SIG-M5 (cell line): ENCODE measurements at places on chromosomes 2 and 18.

DNA sequence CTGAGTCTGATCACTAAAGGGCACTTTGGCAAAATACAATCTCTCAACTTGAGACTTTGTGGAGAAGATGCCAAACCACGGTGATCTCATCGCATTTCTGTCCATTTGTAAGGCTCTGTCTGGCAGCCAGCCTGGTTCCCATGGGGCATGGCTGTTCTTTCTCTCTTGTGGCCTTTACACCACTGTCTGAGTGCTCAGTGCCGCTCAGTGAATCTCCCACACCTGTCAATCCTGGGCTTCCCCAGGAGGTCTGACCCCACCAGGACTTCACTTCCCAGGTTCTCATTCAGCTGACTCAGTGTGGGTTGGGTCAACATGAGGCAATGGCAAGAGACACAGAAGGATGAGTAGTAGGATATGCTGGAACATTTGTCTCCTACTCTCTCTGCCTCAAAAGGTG is 96.8 kb upstream of the TRIB2 start:
- no peak for DNase-seq

DNA sequence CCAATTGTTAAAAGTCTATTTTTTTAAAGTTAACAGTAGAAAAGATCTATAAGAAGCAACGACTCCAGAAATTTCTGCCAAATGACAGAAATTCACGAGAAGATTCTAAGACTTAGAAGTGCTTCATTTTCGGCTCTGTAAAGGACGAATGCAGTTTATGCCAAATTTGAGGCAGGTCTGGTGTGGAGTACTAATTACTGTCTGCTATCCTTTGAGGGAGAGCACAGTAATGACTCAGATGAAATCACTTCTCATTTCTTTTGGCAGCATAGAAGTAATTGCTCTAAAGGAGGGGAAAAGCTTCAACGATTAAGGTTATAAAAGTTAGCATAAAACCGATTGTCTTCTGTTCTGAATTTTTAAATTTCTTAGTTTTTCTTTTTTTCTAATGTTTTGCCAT is 11.4 kb downstream of the G6PC2 start:
- DNase-seq, result no peak

DNA sequence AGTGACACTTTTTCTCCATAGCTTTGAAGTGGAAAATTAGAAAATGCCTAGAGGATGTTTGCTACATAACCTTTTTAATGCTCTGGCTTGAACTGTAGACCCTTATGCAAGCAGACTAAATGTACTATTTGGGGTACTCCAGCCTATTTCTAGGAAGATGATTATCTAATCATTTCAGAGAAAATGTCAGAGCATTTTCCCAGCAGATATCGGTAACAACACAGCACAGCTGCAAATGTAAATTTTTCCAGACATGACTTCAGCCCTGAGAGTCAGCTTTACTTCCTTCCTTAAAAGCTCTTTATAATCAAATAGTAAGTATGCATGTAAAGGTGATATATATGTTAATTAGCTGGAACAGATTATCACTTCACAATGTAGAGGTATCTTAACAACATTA is 1647.1 kb downstream of the SUCLG1 start:
- no peak for DNase-seq

DNA sequence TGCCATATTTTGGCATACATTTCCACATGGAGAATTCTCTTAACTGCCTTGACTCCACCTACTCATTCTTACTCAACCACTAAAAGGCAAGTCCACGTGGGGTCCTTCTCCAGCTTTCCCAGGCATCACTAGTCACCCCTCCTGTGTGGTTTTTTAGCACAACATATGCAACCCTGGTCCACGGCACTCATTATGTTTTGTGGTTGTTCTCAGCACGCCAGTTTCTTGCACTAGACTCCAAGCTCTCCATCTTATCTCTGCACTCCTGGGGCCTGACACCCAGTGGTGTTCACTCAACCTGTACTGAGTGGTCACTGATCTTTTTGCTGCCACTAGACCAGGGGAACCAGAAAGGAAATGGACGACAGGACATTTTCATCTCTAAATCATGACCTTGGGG is 18.0 kb downstream of the MARCHF4 start:
- no peak for DNase-seq

GRCh38 chr2:181781078-181781786 is 100.9 kb upstream of the NEUROD1 start:
- DNase-seq, result peak; percentile 15

GRCh38 chr2:14256890-14257289 is 375.6 kb upstream of the LRATD1 start:
- no peak for DNase-seq

GRCh38 chr2:45005261-45006002 is 3.8 kb downstream of the SIX2 start:
- DNase-seq, result no peak

GRCh38 chr2:23238011-23238657 is 146.8 kb upstream of the KLHL29 start:
- no peak for DNase-seq

DNA sequence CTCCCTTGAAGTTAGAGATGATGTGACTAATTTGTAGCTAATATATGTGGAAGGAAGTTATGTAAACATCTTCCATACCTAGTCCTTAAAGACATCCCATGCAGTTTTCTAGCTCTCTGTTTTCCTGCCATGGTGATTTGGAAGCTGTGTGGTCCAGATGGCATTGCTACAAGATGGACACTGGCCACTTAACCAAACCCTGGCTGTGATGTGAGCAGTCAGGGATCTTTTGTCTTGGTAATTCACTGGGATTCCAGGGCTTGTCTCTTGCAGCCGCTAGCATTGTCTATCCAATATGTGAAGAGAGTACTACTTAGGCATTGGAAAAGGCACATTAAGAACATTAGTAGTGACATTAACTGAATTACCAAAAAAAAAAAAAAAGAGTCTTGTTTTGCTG is 139.9 kb upstream of the DOCK10 start:
- no peak for DNase-seq

DNA sequence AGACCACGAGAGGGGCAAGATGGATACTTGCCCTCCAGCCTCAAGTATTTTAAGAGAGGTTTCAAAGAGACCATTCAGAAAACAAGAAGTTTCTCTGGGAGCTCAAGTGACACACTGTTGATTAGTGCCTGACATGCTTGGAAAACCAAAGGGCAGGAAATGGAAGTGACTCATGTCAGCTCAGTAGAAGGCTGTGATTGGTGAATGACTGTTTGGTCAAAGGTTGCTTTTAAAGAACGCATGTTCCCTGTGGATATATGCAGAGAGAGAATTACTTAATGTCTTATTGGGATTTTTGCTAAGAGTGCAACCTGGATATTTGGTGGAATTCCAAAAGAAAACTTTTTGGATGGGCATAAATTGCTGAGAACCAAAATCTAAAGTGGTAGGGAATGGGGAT is 549.9 kb downstream of the XIRP2 start:
- no peak for DNase-seq

DNA sequence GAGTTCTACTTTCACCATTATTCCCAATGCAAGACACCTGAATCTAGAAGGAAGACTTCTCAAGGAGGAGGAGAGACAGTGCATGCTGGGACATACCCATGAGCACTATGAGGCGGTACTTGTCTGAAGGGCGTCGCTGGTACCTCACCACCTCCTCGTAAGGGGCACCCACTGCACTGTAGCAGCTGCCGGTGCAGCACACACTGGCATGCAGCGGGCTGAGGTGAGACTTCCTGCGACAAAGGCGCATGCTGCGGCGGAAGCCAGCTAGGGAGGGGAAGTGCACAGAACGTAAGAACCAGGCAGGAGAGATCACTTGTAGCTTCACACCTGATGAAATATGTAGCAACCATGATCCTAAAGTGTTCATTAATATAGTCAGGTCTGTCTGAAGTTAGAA is 12.8 kb upstream of the TMEM237 start:
- no peak for DNase-seq

- DNase-seq, result no peak
Observed at GRCh38 chr2:216029416-216030129, 16.2 kb upstream of the MREG start.

GRCh38 chr2:127563458-127564428 is 28.3 kb downstream of the MYO7B start:
- no peak for DNase-seq

- no peak for DNase-seq
Observed at GRCh38 chr2:25655316-25655715, 18.1 kb downstream of the DTNB start.

DNA sequence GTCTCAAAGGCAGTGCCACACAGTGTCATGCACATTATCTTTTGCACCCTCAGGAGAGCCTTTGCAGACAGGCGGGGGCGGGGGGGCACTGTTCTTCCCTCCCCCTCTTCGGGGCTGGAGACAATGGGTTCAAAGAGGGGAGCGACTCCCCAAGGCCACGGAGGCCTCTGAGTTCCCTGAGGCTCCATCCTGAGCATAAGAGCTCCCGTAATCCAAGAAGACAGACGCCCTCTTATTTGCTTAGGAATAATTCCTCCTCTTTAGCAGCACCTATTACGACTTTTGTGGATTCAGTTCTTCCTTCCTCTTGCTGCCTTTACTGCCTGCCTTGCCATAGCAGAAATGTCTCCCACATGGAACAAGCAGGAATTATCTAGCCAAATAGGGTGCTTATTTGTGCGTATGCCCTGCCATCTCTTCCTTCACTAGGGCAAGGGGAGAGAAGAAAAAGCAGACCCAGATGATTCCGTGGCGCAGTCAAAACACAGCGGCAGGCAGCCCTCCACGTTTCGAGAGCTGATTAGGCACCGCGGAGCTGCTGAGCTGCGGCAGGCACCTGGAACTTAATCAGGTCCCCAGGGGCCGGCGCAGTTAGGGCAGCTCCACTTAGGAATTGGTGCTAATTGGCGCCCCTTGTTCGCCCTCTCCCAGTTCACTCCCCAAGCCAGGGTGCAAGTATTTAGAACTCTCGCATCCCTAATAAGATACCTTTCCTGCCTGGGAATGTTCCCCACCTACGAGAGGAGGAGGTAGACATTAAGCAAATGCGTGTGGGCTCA is 233.4 kb upstream of the MYT1L start:
- DNase-seq, result no peak

DNA sequence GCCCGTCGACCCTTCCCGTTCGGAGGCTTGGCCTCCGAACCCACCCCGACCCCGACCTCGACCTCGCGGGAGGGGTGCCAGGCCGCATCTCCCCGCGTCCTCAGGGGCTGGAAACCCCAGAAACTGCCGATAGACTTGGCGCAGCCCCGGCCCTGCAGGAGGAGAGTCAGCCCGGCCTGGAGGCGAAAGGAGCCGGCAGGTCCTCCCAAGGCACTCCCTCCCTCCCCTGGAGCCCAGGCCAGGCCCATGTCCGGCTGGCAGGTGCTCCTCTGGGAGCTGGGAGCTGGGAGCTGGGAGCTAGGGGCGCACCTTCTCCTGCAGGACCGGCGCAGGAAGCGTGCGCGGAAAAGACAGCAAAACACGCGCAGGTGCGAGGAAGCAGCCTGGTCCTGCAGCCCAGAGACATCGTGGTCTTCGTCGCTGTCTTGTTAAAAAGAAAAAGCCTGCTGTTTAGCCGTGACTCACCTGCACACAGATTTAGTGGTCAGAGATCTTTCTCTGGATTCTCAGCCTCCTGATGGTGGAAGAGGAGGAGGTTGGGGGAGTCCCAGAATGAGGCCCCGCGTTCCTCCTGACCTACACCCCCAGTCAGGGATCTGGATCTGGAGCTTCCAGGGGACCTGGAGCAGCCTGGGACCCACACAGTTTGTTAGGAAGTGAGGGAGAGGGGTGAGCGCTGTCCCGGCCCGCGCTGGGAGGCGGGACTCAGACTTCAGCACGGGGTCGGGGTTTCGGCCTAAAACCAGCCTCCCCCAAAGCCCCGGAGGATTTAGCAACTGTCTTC is 660 bp upstream of the MBP start:
- no peak for DNase-seq

DNA sequence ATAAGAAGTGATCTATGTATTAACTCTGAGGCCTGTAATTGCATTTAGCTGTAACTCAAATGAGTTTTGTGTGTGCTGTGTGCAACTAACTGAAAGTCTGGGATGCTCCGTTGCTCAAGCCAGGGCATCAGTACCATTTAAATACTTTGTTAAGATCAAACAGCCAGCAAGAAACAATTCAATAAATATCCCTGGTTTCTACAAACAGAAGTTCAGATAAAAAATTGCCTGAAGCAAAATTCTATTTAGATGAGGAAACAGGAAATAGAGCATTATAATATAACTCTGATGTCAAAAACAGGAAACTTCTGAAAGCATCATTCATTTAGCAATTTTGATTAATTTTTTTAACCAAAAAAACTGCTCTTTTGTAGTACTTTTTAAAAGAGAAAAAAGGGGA is 18.9 kb upstream of the SLC38A11 start:
- no peak for DNase-seq

DNA sequence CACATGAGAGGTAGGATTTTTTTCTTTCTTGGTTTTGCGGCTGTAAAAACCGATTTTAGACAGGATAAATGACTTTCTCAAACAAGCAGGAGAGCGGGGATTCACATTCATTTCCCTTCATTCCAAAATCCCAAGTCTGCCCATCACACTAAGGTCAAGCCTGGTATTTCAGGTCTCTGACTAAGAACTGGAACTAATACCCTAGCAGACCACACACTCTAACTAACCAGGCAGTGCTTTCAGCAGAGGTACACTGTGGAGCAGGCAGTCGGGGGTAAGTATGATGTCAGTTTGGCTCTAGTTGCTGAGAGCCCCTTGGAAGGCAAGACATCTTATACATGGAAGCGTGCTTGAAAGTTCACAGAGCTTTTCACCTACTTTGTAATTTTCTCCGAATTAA is 128.1 kb upstream of the LHCGR start:
- no peak for DNase-seq

- no peak for DNase-seq
Observed at GRCh38 chr2:174836995-174837390, 72.7 kb upstream of the CHRNA1 start.

DNA sequence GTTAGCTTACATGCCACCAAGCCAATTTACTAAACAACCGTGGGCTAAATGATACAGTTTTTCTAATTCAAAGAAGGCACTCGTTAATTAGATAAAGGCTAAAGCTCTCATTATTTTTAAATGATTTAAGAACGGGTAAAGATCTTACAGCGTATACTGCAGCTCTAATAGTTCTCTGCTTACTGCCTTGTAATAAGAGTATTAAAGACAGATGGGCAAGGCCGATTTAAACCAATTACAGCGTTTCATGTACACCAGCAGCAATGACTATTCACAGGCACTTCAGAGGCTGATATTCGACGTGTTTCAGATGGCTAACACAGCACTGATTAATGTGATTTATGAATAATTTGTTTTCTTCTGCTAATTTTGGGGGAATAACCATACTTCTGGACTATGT is 259.3 kb downstream of the ZNF407 start:
- DNase-seq, result no peak
